Inflammatory macrophage treated with lipopolysaccharide for 1 hour (primary cell): ENCODE measurements at places on chromosomes 7 and 10.
A peak's percentile ranks its signal among the peaks of the same experiment; 100 is the strongest.

GRCh38 chr7:111933609-111934008 lies 272.6 kb downstream of the DOCK4 start:
- DNase-seq: no peak

GRCh38 chr7:158442260-158442659 lies 145.4 kb downstream of the PTPRN2 start:
- no peak for DNase-seq

DNA sequence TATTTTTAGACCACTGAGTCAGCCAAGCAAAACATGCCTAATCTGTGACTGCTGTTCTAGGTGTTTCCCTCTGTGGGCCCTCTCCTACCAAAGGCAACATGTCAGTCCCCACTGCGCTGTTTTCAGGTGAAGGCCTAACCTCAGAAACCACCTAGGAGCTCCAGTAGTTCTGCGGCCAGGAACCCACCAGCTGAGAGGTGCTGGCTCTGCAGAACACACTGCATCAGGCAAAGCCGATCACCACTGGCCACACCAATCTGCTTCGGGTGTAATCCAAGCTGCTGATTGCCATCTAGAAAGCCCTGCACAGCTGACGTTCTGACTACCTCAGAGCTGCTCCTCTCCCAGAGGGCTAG lies 14.9 kb downstream of the CAMK2G start:
- DNase-seq: no peak

DNA sequence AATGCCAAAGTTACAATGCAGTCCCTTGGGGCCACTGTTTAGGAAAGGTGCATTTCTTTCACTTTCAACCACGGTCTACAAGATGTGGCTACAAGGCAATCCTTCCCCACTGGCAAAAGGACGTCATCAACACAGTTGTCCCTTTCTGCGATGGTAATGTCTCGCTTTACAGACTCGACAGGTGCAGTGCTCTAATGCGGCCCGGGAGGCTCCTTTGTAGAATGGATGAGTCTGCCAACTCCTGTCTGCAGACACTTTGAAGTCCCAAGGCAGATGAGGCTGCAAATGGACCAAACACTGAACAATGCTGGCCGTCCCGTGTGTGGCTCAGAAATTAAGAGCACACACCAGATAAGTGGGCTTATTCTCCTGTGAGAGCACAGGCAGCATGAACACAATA lies 133.7 kb downstream of the PIP4K2A start:
- no peak for DNase-seq

DNA sequence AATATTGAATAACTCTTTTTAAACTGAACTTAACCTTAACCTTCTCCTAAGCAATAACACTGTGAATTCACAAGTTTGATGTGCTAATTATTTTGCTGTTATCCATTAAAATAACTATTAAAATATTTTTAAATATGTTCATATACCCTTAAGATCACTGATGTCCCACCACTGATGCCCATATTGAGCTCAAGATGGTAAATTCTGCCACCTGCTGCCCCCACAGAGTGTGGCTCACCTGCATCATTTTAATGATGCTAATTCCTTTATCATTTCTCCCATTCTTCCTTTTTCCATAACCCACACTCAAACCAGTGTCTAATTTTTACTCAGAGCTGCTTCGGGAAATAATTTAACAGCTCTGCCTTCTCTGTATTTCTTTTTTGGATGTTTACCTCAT lies 82.3 kb upstream of the ARID5B start:
- no peak for DNase-seq

DNA sequence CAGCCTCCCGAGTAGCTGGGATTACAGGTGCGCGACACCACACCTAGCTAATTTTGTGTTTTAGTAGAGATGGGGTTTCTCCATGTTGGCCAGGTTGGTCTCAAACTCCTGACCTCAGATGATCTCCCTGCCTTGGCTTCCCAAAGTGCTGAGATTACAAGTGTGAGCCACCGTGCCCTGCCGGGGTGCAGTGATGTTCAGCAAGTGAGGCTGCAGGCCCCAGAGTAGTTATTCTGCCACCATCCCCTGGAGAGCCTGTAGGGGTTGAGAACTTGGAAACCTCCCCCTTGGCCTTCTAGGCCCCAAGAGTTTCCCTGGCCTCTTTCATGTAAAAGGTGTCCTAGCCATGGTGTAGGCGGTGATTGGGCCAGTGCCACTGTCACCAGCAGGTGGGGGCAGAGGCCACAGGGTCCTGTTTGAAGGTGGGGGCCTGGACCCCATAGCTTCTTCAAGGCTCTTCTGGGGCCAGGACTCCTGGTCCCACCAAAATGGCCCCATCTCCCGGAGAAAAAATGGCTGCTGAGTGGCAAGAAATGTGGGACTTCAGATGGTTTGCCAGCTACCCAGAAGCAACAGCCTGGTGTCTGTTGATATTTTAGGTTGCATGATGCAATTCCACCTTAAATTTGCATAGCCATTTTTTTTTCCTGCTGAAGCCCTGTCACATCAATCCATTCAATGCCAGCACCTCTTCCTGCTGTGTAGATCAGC lies 25.5 kb upstream of the INMT start:
- DNase-seq: no peak

DNA sequence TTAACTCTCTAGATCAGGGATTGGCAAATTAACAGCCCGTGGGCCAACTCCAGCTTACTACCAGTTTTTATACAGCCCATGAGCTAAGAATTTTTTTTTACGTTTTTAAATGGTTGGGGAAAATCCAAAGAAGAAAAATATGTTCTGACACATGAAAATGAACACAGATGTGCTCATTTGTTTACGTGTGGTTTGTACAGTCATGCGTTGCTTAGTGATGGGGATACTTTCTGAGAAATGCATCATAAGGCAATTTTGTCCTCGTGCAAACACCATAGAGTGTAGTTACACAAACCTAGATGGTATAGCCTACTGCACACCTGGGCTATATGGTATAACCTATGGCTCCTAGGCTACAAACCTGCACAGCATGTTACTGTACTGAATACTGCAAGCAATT lies 8.3 kb upstream of the SMKR1 start:
- peak; percentile 72 for DNase-seq

DNA sequence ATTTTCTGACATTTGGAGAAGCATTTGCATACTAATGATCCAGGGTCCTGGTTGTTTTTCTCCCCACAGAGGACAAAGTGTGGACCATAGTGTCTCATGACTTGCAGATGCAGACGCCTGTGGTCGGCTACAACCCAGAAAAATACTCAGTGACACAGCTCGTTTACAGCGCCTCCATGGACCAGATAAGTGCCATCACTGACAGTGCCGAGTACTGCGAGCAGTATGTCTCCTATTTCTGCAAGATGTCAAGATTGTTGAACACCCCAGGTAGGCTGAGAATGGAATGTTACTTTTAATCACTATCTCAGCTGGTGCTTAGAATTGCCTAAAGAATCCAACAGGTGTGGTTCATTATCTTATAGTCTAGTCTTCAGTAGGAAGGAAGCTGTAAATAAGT lies 951.5 kb upstream of the C7orf33 start:
- DNase-seq: no peak

DNA sequence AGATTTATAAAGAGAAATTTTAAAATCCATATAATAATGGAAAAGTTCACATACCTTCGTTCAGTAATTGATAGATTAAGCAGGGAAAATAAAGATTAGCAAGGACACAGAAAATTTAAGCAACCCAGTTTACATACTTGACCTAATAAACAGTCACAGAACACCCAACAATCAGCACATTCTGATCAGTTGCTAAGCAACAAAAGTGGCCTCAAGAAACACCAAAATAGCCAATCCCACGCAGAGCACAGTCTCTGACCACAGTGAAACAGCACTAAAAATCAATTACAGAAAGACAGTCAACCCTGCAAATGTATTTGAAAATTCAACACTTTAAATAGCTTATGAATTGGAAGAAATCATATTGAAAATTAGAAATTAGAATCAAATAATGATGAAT lies 39.3 kb upstream of the DRGX start:
- no peak for DNase-seq

- peak; percentile 30 for DNase-seq
These were observed 46.4 kb upstream of the LEP start for GRCh38 chr7:128194533-128195282.

DNA sequence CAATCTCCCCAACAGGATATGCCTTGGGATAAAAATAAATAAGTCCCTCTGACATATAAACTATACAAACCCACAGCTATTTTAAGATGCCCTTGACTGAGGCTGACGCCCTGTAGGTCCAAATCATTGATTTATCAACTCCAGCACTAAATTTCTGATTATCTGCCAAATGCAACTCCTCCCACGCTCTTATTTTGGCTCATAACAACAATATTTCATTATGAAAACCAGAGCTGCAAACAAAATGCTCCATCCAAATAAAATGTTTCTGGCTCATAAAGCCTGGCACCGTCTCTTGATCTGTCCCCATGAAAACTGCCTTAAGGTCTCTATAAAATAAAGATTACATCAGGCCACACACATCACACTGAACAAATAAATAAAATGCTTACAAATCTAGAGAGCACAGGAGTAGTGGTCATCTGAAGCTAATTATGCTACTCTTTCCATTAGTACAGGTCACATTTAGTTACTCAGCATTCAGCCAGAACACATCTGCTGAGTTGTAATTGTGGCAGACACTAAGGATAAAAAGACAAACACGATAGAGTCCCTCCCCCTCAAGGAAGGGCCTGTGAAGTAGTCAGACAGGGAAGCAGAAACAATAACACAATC lies 28.8 kb downstream of the CACUL1 start:
- no peak for DNase-seq

GRCh38 chr10:34166354-34166753 lies 648.7 kb downstream of the PARD3 start:
- no peak for DNase-seq

DNA sequence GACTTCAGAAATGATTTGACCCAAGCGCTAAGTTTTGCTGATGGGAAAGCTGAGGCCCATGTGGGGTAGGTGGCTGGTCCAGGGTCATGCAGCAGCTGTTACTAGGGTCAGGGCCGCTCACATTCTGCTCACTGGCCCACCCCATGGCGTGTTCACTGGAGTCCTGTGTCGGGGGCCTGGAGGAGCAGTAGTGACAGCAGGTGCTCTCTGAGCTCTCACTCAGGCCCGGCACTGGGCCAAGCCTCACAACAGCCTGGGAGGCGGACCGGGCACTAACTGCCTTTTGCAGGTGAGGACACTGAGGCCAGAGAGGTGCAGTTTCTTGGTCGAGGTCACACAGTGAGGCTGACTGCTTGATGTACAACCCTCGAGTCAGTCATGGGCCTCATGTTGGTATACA lies 82.7 kb downstream of the GLRX3 start:
- no peak for DNase-seq

DNA sequence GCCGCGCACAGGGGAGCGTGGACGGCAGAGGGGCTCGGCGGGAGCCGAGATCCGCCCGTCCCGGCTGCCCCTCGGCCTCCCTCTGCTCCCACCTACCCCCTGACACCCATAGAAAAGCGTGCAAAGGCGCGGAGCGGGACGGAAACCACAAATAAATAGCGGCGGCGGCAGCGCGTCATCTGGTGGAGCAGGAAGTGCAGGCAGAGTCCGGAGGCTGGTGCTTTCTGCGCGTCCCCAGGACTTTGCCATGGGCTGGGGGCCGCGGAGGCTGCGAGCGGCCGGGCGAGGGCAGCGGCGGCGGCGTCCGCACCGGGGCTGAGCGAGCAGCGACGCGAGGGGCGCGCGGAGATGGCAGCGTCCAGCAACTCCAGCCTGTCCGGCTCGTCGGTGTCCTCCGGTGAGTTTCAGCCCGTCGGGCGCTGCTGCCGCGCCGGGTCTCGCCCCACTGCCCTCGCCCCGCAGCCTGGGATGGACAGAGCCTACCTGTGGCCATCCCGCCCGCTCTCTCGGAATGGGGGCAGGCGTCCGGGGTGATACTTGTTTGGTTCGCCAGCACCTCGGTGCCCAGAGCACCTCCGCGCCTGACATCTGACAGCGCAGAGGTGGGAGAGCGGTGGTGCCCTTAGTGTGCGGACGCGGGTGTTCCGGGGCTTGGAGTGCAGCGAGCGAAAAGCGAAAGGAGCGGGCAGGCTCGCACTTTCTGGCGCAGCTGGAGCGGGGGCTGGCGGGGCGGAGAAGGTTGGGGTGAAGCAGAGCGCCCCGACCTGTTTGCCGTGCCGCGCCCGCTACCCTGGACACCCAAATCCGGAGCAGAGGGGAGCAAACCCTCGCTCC lies at the start of gene CHN2:
TSS of gene CHN2 (plus strand) at position 182 of the 834 bp plus-strand sequence.
- peak; percentile 37 for DNase-seq

GRCh38 chr10:91590904-91591796 lies 41.7 kb downstream of the PPP1R3C start:
- no peak for DNase-seq

DNA sequence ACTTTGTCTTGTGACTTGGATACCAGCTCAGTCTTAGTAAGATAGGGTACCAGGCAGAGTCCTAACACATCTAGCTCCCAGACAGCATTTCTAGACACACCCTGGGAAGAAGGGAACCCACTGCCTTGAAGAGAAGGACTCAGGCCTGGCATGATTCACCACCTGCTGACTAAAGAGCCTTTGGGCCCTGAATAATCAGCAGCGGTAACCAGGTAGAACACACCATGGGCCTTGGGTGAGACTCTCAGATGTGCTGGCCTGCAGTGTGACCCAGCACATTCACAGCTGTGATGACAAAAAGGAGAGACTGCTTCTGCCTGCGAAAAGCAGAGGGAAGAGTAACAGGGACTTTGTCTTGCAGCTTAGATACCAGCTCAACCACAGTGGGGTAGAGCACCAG lies 10.4 kb upstream of the TNKS2 start:
- DNase-seq: no peak

GRCh38 chr7:102215711-102216110 lies 71.0 kb upstream of the SH2B2 start:
- DNase-seq: no peak

- DNase-seq: no peak
These were observed 85.6 kb upstream of the IMMP2L start for GRCh38 chr7:111647881-111648280.
